ENCODE measurements at places on chromosomes 3 and 15.
A peak's percentile ranks its signal among the peaks of the same experiment; 100 is the strongest.

GRCh38 chr3:157652366-157652765, 149.2 kb upstream of the VEPH1 start:
- DNase-seq = no peak

- DNase-seq = no peak
Observed at GRCh38 chr15:40300367-40300766, 7.4 kb downstream of the PLCB2 start.

DNA sequence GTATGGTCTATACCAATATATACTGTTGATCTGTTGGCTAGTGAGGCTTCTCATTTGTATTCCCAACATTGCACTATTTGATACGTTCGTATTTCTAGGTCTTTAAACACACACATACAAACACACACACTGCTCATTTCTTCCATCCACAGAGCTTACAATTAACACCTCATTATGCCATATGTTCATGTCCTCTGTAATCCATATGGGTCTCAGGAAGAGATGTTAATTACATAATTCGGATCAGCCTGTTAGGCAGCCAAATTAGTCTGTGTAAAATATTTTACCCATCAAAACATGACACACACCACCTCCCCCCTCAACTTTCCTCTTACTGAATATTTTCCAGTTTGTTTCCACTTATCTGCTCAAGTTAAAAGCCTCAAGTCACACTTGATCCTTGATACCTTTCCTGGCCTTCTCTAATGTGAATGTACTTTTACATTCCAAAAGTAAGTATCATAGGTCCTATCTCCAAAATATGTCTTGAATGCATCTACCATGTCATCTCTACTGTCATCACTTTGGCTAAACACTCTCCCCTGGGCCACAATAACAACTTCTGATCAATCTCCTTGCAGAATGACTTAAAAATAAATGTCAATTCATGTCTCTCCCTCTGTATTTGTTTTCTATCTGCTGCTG, 28.2 kb downstream of the EOGT start:
- no peak for DNase-seq

DNA sequence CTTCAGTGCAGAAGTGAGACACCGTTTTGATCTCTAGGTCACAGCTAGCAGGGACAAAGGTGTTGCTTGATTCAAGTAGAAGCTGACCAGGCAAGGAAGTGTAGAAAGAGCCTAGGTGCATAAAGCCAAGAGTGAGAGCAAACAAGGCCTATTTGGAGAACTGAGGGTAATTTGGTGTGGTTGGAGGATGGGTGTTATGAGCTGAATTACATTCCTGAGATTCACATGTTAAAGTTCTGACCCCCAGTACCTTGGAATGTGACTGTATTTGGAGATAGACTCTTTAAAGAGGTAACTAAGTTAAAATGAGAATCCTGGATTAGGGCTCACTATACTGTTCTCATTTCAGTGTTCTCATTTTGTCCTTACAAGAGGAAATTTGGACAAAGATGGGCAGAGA, 191.3 kb downstream of the ZMAT3 start:
- DNase-seq = no peak

- DNase-seq = no peak
Observed at GRCh38 chr15:95304151-95304946, 1026.2 kb upstream of the NR2F2 start.

- no peak for DNase-seq
Observed at GRCh38 chr15:62320259-62320658, 155.2 kb upstream of the C2CD4B start.

- no peak for DNase-seq
Observed at GRCh38 chr3:43909149-43909548, 218.4 kb downstream of the ABHD5 start.

DNA sequence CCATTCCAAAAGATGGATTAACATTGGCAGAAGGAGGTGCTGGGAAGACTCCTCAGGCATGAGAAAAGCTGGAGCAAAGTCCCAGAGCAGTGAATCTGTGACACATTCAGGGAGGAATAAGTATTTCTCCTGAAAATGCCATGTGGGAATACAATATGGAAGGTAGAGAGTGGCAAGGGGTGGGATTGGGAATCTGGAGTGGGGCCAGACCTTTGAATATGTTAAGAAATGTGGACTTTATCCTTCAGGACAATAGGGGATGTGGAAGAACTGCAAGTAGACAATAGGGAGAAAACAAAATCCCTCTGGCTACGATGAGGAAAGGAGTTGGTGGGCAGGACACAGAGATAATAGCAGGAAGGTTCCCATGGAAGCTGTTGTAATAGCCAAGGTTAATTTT, 305.6 kb upstream of the TGFBR2 start:
- DNase-seq = no peak

- no peak for DNase-seq
Observed at GRCh38 chr3:171904829-171905228, 61.7 kb downstream of the TMEM212 start.

DNA sequence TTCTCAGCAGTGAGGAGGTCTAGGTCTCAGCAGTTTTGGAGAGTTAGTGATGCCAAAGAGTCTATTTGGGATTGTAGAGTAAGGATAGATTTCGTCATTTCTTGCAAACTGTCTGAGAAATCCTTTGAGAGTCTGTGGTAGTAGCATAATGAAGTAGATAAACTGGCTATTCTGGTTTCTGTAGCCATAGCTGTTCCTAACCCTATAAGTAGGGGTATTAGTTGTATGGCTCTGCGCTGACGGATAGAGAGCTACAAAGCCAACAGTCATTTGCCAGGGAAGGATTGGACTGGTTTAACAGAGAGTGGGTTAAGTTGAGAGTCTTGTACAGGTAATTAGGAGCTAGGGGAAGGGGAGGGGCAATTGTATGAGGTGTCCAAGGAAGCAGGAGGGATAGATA, 50.6 kb downstream of the KLHDC8B start:
- DNase-seq = no peak

DNA sequence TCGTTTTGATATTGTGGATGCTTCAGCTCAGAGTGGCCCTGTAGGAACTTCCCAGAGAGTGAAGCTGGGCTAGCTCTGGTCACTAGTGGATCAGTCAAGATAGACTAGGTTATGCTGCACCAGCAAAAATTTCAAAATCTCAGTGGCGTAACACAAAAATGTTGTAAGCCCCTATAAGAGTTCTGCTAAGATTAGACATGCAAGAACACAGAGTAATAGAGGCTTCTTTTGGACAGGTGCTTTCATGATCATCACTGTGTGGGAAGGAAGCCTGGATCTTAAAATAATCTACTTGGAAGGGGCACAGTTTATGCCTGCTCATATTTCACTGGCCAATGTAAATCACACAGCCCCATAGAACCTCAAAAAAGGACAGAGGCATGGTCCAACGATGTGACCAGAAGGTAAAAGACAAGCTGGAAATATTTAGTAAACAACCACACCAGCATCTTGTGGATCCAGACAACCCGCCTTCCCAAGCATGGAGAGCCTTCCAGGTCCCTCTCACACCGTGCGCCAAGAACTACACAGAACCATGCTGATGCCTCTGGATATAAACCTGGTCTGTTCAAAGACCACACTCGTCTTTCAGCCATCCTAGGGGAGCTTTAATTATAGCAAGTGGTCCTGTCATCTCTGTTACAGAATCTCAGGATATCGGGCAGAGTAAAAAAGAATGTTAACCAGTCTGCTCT, 554.3 kb downstream of the EPHB1 start:
- no peak for DNase-seq

DNA sequence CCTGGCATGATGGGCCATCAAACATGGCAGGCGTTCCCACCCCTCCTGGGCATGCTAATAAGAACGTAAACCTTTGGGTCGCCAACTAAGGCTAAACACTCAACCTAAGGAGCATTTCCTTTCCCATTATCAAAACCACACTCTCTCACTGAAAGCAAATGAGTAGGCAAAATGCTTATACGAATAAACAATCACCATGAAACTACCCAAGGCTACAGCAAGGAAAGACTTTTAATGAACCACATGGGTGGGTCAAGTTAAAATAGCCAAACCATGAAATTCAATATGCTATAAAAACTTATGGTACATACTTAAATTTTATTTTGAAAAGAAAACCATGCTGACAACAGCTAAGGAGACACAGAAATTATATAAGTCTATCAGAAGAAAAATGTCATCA, 180.6 kb downstream of the OSBPL10 start:
- no peak for DNase-seq

DNA sequence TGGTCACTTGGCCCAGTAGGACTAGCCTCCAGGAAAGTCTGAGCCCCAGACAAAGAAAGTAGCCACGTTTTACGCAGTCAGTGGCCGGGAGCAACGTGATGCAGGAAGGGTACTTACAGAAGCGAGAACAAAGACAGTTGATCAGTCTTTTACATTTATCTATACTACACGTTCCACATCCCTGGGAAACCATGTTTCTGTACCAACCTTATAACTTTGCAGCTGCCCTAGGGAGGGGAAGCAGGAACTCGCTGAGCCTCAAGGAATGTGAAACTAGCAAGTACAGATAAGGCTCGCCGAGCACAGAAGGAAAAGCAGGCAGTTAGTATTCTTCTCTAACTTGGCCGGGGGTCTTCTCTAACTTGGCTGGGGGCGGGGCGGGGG, 3.4 kb upstream of the KNL1 start:
- DNase-seq = no peak

DNA sequence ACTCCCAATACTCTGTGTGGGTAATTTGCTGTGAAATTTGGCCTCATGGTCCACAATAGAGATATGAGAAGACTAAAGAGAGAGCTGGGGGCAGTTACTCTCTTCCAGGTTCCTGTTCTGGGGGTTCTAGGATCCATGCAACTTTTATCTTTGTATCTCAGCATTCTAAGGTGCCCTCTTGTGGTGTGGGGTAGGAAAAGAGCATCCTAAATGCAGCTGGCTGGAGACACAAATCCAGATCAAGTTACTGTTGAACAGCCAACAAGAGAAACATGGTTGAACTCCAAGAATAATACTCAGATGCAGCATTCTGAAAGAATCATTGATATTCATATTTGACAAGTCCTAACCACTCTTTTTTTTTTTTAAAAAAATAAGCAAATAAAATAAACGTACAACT, 238.2 kb downstream of the GREM1 start:
- DNase-seq = peak; percentile 54

DNA sequence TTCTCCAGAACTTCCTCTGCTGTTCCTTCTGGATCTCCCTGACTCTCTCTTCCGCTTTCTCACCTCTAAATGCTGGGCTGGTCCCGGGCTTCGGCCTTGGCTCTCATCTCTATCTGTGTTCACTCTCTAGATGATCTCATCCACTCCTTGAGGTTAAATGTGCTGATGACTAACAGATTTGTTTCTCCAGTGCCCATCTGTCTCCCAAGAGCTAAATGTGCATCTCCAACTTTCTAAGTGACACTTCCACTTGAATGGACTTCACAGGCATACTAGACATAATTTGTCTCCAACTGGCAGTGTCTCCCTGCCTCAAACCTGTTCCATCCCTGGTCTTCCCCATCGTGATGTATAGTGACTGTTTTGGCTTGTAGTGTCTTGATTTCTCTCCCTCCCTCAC, 95.3 kb downstream of the ITPR1 start:
- DNase-seq = peak; percentile 45

DNA sequence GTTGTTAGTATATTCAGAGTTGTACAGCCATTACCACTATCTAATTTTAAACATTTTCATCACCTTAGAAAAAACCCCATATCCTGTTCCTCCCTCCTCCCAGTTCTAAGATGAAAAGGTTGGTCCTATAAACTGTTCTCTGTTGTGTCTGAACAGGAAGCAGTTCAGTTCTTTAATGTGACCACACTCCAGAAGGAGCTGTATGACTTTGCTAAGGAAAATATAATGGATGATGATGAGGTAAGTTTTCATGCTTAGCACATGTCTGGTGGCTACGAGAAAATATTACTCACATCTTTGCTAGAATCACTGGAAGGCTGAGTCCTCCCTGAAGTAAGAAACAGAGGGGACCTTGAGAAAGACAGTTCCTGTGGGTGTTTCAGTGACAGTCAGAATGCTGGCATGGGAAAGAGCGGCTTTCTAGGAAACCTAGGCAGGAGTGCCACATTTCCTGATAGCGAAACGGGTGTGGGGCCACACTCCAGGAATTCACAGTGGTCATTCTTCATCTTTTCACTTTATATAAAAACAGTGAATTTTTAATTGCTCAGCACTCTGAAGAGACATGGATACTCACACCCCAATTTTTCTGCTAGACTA, 20.3 kb downstream of the CRTAP start:
- no peak for DNase-seq

GRCh38 chr3:10928961-10929471, 63.5 kb upstream of the SLC6A1 start:
- DNase-seq = no peak

GRCh38 chr3:37751967-37752648, 109.6 kb upstream of the CTDSPL start:
- no peak for DNase-seq

DNA sequence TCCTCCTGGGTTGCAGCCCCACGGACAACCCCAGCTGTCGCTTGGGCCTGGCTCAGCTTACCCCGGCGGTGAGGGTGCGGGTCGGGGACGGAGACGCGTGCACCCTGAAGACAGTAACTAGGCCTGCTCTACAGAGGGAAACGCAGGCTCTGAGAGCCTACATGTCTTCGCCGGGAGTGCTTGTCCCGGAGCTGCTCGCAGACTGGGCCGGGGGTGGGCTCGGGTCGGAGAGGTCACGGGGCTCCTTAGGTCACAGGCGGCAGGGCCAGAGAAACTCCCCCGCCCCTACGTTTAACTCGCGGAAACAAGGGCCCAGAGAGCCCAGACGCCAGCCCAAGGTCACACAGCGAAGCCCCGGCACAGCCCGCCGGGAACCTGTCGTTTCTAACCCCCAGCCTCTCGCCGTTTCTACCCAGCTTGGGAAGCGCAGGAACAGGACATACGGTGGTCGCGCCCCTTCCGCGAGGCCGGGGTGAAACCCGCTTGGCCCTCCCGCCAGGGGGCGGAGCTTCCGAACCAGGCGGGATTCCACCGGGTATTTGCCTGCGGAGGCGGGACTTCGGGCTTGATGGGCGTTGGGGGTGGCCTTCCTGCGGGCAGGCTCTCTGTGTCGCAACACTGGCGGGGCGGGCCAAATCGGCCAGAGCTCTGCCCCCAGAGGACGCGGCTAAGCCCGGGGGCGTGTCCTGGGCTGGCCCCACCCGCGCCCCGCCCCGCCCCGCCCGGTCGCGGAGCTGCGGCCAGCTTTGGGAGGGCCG, at the start of gene HDAC11:
Gene HDAC11 (plus strand): TSS at position 725 of the 758 bp plus-strand sequence. CDS start 42 bp downstream, outside the sequence.
- DNase-seq = peak; percentile 100

DNA sequence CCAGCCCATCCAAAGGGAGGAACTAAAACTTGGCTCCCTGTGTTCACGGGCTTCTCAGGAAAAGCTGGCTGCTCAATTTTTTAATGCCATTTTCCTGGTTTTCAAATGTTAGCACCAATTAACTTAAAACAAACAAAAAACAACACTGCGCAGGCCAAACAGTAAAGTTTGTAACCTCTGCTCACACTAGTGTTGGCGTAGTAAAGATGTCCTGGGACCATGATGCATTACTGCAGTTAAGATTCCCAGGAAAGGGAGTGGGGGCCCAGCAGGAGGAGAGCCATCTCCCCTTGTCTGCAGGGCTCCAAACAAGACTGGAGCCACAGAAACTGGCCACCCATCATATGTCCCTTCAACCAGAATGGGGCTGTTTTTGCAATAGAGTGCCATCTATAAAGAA, 74.0 kb downstream of the KY start:
- DNase-seq = no peak

Measured in urothelium cell line (cell line).